ENCODE measurements at places on chromosomes 5 and 9.

GRCh38 chr5:167513381-167513780 lies 778.1 kb upstream of the WWC1 start:
- DNase-seq, result no peak

DNA sequence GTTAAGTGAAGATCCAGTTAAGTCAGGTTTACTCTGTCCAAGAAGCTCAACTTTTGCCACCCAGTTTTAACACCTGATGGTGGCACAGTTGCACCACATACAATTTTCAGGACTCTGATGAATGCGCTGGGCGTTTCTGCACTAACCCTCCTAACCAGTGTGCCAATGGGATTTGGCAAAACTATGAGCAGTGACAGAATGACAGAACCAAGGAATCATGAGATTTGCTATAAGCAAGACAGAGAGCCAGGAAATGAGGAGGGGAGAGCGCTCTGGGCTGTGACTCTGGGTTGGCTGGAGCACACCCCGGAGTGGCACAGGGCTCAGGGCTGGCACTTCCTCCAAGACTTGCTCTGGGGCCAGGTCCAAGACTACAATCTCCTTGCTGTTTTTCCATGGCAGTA lies 84.1 kb downstream of the SH3PXD2B start:
- no peak for DNase-seq

- no peak for DNase-seq
Observed at GRCh38 chr9:82354279-82354659, 365.7 kb downstream of the SPATA31D1 start.

DNA sequence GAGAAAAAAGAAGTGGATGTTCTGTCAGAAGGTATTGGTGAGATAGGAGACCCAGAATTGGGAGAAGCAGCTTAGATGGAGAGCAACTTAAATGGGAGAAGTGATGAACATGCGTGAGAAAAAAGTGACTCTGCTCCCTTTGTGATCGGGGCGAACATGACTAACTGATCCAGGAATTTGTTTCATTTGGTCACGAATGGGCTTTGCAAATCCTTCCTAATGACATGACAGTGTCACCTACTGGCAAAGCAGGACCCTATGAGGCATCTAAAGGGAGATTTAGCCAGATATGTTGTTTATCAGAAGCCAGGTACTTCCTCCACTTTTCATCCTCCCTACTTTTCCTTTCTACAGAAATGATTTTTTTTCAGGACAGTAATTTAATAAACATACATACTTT lies 787.4 kb upstream of the RGMB start:
- no peak for DNase-seq

GRCh38 chr9:83430681-83431080 lies 107.5 kb downstream of the FRMD3 start:
- no peak for DNase-seq

DNA sequence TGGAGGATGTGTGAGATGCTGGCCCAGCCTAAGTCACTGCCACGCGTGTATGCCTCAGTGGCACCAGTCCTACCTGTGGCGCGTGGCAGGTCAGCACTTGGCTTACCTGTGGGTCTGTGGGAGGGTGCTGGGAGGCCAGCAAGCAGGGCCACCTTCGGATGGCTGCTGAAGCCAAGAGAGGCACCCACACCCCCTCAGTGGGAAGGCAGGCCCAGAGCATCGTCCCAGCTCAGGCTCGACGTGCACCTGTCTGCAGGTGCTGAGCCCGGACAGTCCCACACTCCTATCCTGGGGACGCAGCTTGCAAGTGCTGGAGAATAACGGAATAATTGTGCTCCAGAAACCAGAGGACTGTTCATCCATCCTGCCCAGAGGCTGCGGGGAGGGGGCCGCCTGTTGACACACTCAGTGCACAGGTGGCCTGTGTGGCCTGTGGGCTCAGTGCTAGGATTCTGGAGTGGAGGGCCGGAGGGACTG lies 24.0 kb downstream of the NKD2 start:
- no peak for DNase-seq

- no peak for DNase-seq
Observed at GRCh38 chr5:99176186-99176585, 247.4 kb upstream of the CHD1 start.

DNA sequence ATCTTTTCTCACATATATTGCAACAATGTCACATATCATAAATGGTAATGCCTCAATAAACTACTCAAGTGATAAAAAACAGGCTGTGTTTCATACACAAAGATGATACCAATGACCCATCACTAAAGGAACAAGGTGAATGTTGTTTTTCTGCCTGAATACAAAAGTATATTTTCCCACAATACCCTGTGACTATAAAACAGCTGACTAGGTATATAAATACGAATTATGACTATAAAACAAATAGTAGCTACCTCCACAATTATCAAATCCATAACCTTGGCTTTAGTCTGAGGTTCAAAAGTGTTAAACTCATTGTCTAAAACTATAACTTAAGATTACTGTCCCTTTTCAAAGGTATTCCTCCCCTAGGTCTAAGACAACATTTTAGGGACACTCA lies 58.7 kb downstream of the MPDZ start:
- DNase-seq, result no peak

DNA sequence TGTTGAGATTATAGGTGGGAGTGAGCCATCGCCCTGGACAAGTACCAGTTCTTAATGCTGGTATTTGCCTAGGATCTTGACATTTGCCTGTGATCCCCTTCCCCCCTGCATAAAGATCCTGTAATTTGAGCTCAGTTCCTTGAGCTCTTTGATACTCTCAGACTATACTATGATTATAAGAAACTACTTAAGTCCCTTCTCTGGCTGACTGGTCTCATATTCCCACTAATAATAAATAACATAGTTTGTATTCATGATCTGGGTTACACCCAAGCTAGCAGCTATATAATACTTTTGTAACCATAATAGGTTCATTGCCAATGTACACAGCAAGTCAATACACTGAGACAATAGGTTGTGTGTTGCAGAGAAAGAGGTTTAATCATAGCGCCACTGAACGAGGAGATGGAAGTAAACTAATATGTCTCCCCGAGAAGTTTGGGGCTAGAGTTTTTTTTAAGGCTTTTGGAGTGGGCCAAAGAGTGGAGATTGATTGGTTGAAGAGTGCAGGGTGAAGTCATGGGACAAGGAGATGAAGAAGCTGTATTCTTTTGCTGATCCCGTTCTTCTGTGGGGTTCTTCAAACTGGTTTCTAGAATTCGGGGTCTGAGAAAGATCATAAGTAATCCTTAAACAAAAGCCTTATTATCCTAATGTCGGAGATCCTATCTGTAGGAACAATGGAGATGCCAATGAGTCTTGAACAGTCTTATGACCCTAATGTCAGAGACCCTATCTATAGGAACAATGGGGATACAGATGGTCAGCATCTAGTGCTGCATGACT lies 20.7 kb upstream of the SHOC1 start:
- no peak for DNase-seq

DNA sequence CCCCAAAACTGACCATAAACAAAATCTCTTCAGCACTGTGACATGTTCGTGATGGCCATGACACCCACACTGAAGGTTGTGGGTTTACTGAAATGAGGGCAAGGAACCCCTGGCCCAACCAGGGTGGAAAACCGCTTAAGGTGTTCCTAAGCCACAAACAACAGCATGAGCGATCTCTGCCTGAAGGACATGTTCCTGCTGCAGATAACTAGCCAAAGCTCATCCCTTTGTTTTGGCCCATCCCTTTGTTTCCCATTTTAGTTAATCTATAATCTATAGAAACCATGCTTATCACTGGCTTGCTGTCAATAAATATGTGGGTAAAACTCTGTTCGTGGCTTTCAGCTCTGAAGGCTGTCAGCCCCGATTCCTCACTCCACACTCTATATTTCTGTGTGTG lies 21.8 kb upstream of the TUT7 start:
- no peak for DNase-seq

- DNase-seq, result no peak
Observed at GRCh38 chr9:32292611-32293010, 91.8 kb upstream of the ACO1 start.

GRCh38 chr5:102153003-102153759 lies 142.9 kb downstream of the SLCO4C1 start:
- DNase-seq, result peak; percentile 78

- no peak for DNase-seq
Observed at GRCh38 chr5:94744906-94745305, 126.4 kb downstream of the SLF1 start.

DNA sequence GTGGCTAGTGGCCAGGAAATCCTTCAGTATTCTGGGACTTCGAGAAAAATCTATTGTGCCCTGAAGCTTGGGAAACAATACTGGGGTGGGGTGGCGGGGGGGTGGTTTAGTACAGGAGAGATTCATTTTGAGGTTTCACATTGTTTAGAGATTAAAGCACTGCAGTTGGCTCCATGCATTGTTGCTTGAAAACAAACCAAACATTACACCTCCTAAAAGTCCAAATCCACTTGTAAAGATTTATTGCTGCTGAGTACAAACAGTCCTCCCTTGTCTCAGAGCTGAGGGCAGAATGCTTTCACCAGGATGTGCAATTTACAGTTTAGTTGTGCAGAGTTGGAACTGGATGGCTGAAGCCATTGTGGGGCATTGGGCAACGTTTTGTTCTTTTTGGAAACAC lies 49.4 kb downstream of the GGTA1 start:
- no peak for DNase-seq

DNA sequence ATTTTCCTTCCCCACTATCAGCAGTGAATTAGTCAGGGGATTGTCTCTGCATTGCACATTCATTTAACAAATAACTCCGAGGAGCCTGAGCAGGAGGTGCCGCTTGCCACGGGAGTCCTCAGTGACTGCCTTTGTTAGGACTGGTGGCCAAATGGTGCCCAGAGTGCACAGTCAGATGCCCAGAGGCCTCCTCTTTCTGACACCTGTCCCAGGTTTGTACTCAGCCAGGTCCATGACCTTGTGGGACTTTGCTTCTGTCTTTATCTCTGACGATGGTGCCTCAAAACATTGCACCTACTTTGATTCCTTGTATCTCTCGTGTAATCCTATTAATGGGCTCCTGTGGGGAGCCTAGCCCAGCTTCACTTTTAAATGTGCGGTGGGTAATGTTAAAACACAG lies 4.3 kb downstream of the SRD5A1 start:
- DNase-seq, result no peak

- no peak for DNase-seq
Observed at GRCh38 chr5:59620535-59621212, 272.9 kb downstream of the PDE4D start.

DNA sequence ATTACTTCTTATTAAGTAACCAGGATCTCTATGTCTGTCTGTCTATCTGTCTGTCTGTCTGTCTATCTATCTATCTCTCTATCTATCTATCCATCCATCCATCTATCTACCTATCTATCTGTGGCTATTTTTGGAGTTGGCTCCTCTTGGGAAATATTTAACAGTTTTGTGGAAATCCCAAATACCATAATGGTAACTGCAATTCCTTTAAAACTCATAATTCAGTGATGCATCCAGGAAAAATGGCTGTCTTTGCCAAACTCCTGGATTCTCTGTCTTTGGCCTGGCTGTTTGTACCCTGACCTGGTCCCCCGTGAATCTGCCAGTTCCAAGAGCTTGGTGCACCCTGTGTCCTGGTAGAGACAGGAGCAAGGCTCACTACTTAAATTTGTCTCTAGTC lies 197.0 kb downstream of the PCSK1 start:
- no peak for DNase-seq

- DNase-seq, result no peak
Observed at GRCh38 chr9:122107291-122107805, 14.2 kb upstream of the TTLL11 start.

DNA sequence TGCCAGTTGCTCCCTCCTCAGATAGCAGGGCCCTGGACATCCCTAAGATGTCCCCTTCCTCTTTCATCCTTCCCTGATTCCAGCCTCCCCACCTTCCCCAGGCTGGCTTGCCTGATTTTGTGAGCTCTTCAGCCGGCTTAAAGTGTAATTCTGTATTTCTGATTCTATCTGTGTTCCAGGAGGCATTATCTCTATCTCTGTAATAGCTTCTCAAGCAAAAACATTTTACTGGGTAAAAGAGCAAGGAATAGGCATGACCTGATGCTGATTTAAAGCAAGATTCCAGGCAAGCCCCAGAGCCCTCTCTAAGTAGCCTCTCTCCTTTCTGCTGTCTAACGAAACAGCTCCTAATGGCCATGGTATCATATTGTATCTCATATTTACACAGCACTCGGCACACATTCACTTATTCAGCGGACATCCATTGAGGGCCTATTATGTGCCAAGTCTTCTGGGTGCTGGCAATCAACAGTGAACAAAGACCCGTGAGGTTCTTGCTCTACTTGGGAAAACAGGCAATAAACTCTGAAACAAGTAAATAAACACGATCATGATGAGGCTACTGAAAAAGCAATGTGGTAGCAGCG lies 100.9 kb upstream of the MSX2 start:
- DNase-seq, result no peak

DNA sequence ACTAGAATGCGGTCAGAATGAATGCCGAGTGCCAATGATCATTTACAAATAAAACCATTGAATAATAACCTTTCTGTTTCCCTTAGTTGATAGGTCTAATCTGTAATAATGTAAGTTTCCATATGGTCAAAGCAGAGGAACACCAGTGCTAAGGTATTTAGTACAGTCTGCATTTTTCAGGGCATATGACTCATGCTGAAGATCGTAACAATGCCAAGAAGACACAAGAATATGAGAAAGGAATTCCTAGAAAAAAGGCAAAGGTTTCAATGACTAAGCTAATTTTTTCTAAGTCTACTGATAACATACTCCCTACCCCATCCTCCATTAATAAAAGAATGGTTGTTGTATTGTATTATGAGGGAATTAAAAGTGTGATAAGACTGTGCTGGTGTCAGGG lies 2.8 kb downstream of the OR1L8 start:
- DNase-seq, result peak; percentile 24

- no peak for DNase-seq
Observed at GRCh38 chr9:93582115-93582514, 5.7 kb downstream of the PHF2 start.

DNA sequence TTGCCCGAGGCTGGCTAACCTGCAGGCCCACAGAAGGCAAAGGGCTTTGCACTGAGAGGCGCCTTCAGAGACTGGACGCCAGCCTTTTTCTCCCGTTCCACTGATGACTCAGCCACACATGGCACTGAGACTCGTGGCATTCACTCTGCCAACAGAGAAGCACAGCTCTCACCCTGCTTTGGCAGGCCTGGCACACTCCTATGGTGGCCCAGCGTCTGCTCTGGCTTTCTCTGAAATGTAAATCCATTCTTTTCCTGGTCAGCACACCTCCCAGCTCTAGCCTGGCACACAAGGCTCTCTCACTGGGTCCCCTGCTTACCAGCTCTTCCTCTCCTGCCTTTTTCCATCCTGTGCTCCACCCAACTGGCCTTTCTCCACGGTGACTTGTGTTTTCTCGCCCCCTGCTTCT lies 5.9 kb upstream of the MELK start:
- no peak for DNase-seq

GRCh38 chr5:32182463-32183063 lies 8.4 kb upstream of the GOLPH3 start:
- peak; percentile 28 for DNase-seq

DNA sequence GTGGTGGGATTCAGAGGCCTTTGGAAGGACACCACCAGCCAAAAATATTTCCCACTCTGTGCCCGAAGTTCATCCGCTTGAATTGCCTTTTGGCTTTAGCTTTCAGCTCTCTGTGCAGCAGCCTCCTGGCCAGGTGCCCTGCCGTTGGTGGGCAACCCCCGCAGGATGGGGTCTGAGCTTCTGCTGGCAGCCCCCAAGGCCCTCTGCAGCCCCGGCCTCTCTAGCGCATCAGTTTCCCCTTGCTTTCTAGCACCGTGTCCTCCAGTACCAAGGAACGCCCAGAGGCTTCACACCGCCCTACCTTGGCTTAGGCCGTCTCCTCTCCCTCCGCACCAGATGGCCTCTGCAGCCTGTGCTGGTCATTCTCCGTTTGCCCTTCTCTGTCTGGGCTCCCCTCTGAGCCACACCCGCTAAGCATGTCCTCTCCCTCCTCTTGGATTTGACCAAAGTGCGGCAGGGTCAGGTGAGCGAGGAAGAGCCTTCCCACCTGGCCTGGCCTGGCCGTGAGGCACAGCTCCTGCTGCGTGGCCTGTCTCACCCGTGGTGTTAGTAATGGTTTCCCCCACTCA lies 4.2 kb upstream of the TSC1 start:
- DNase-seq, result no peak
